ENCODE measurements at places on chromosomes 5 and 9.

GRCh38 chr5:153907170-153907775, 131.4 kb downstream of the FAM114A2 start:
- DNase-seq, result no peak

GRCh38 chr9:88308831-88309560, 79.2 kb upstream of the SPIN1 start:
- DNase-seq, result no peak

DNA sequence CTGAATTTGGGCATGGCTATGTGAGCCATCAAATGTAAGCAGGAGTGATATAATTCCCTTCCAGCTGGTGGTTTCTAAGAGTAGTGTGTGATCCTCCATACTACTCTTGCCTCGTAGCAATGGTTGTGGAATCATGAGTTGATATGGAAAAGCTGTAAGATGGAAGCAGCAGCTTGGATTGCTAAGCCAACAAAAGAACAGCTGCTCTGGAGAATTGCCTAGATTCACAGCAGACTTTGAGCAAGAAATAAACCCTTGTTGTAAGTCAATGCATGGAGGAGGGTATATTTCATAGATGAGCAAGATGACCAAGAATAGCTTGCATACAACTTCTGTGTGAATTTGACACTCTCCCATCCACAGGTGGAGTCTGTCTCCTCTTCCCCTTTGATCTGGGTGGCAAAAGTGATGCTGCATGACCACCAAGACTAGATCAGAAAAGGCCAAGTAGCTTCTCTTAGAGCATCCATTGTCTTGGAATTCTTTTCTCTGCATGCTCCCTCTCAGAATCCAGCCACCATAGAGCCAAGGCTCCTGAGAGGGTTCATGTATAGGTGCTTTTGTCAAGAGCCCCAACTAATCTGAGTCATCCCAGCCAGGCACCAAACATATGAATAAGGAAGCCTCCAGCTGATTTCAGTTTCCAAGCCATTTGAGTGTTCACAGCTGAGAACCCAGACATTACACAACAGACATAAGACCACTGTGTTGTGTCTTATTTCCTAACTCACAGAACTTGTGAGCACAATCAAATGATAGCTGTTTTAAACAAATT, 79.0 kb downstream of the PRLR start:
- DNase-seq, result no peak

GRCh38 chr5:173829826-173830225, 58.3 kb upstream of the CPEB4 start:
- no peak for DNase-seq

DNA sequence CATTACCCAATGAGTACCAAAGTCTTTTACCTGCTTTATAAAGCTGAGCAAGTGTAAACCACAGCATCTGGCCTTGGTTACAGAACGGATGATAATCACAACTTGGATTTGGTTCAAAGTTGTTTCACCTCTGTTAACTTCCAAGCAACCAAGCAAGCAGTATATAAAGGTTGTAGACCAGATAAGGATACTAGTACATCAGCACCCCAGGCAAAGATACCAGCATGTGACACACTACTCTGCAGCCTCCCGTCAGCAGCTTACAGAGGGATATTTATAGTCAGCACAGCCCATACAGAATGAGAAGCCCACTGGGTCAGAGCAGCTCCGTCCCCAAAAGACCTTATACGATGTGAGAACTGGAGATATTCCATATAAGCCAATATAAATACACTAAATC, 193.3 kb downstream of the SMARCA2 start:
- no peak for DNase-seq

DNA sequence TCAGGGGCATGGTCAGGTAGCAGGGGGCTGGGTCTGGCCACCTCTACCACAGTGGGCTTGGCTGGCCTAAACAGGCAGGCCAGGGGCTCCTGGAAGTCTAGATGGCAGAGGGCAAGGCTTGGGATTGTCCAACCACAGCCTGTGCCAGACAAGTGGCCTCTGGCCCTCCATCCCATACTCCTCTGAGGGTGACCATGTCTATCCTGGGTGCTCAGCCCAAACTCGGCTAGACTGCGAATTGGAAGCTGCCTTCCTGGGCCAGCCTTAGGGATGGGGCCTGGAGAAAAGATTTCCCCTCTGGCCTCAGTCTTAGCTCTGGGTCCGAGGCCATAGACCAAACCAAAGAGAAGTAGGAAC, 110.5 kb downstream of the PHF2 start:
- DNase-seq, result no peak

DNA sequence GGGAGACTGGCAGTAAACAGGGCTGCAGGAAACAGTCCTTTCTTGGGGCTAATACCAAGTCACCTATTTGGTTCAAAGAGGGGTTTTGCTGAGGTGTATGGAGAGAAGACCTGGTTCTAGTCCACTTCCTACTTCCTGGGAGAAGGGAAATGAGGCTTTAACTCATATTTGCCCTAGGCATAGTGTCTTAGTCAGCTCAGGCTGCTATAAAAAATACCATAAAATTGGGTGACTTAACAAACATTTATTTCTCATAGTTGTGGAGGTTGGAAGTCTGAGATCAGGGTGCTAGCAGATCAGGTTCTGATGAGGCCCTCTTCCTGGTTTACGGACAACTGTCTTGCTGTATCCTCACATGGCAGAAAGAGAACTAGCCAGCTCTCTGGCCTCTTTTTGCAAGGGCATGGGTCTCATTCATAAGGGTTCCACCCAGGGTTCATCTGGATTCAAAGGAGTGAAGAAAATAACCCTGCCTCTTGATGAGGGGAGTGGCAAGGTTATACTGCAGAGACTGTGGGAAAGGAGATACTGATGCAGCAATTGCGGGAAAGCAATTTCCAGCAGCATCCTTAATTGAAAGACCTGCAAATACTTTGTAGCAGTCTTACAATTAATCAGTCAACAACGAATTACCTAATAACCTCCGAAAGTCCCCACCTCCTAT, 40.5 kb downstream of the ANKDD1B start:
- DNase-seq, result no peak

DNA sequence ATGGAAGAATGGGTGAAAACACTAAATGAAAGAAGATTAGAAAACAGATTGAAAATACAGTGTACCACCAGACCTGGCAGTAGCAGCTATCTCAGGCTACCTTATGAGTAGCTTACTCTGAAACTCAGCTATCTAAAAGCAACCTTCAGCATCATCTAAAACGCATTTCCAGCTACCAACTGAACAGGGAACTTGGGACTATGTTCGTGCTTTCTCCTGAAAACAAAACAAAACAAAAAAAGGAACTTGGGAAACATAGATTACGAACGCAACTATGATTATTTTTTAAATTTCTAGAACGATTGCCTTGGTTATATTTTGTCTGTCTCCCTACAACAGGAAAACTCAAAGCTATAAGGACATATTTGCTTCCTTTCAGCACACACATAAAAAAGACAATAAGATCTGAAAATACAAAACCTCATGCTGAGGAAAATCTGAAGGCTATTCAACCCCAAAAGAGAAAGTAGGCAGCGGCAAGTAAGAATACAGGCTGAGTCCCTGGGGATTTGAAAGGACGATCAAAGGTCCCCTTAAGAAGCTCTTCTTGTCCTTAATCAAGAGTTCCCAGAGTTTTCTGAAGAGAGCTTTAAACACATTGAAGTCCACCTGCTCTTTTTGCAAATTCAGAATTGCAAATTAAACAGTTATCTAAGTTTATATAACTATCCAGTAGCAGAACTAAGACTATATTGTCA, 53.4 kb downstream of the OR2K2 start:
- no peak for DNase-seq

- no peak for DNase-seq
Observed at GRCh38 chr9:129491487-129491855, 129.4 kb downstream of the C9orf50 start.

GRCh38 chr9:76194896-76195295, 199.3 kb downstream of the RFK start:
- no peak for DNase-seq

- peak; percentile 59 for DNase-seq
Observed at GRCh38 chr5:8458038-8458383, 589.1 kb downstream of the MTRR start.

DNA sequence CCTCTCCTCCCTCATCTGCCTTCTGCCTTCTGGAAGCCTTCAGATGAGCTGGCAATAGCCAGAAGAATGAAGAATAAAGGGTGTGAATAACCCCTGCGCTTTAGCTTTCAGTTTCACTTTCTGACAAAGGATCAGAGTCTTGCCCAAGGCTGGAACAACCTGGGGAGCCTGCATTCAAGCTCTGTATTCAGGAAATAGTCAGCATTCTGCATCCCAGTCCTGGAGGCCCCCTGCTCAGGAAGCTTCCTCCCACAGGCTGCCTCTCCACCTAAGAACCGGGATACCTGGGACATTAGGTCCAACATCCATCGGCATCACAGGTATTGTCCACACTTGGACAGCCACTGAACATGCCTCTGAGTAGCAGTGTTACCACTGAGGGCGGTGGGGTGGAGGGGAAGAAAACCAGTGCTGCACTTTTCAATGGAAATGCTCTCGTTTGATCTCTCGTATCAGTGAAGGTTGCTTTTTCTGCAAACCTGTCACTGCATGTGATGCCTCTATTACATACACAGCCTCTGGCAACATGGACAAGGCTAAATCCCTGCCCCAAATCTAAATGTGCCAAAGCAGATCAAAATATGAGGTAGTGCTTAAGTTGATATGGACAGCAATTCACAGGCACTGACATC, 39.8 kb upstream of the ACO1 start:
- DNase-seq, result no peak

All from SHP77 (cell line).